Colonic mucosa (tissue), 4 donors: ENCODE measurements at places on chromosomes 16 and 17.

DNA sequence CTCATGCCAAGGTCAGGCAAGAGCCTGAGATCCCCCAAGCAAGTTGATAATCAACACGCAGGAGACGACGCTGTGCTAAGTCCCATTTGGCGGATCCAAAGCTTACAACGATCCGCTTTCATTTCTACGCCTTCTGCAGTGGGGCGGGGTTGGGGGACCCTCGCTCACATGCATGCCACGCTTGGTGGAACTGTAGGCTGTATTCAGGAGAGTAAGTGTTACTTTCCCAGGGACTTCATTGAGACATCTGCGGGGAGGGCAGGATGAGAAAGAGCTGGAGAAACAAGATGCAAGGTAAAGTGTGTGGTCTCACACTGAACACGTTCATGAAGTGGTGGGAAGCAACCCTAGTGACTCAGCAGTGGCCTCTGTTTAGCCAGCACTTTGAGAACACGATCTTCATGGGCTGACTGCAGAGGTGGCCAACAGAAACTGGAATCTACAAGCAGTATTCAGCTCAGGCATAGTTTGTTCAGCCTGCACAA, 100.5 kb downstream of the XYLT1 start:
- no peaks in the 10 kb centered on the region for H3K27me3 ChIP-seq
- H3K4me3 ChIP-seq: no peak overlapping the region
- peak overlapping the region; percentile 55 for H3K27ac ChIP-seq
- no peaks in the 10 kb centered on the region for H3K36me3 ChIP-seq

GRCh38 chr17:6487251-6488007, 43.2 kb downstream of the PIMREG start:
- H3K27me3 ChIP-seq: no peaks in the 10 kb centered on the region
- no peak overlapping the region for H3K27ac ChIP-seq
- no peak overlapping the region for H3K4me3 ChIP-seq
- no peaks in the 10 kb centered on the region for H3K4me1 ChIP-seq

DNA sequence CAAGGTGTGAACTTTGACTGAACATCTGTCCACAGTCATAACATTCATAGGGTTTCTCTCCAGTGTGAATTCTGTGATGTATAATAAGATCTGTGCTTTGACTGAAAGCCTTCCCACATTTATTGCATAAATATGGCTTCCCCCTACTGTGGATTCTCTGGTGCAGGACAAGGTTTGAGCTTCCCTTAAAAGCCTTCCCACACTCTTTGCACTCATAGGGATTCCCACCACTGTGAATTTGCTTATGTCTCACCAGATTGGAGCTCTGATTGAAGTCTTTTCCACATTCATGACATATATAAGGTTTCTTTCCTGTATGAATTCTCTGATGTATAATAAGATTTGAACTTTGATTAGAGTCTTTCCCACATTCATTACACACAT, 8.3 kb downstream of the ZNF594 start:
- H3K27me3 ChIP-seq: no peaks in the 10 kb centered on the region
- no peak overlapping the region for H3K27ac ChIP-seq
- H3K4me1 ChIP-seq: no peaks in the 10 kb centered on the region
- no peak overlapping the region for H3K4me3 ChIP-seq
- no peaks in the 10 kb centered on the region for H3K36me3 ChIP-seq

- no peak overlapping the region for H3K27ac ChIP-seq
- H3K36me3 ChIP-seq: no peaks in the 10 kb centered on the region
- no peaks in the 10 kb centered on the region for H3K4me1 ChIP-seq
- no peak for DNase-seq
- H3K27me3 ChIP-seq: no peaks in the 10 kb centered on the region
These were observed 110.7 kb downstream of the HS3ST3A1 start for GRCh38 chr17:13490906-13491482.

- H3K27ac ChIP-seq: no peak overlapping the region
- no peaks in the 10 kb centered on the region for H3K27me3 ChIP-seq
- peak; percentile 57 for DNase-seq
- H3K4me1 ChIP-seq: peaks cover 4% of the 10 kb centered on the region
These were observed 25.0 kb downstream of the TAC4 start for GRCh38 chr17:49822829-49823228.

- DNase-seq: no peak
- H3K4me1 ChIP-seq: peaks cover 5% of the 10 kb centered on the region
- no peaks in the 10 kb centered on the region for H3K36me3 ChIP-seq
- peaks cover 16% of the 10 kb centered on the region for H3K27me3 ChIP-seq
These were observed 4.3 kb downstream of the C16orf74 start for GRCh38 chr16:85746460-85747215.
